Suppressor macrophage (primary cell): ENCODE measurements at places on chromosomes 7 and 10.
A peak's percentile ranks its signal among the peaks of the same experiment; 100 is the strongest.

GRCh38 chr7:131762753-131763152 lies 206.3 kb upstream of the PODXL start:
- no peak for DNase-seq

DNA sequence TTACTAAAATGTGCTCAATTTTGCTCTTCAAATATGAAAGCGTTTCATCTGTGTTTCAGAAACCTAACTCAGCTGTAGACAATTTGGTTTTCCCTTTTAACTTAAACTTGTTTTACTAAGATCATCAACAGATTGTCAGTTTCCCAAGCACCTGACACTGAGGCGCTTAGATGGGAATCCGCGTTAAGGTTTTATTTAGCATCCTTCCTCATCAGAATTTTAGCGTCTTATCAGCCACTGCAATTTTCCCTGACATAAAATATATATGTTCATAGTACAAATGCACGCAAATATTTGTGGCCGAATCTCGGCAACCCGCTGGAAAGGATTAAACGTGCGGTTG lies 1.2 kb downstream of the SGCE start:
- DNase-seq, result no peak

DNA sequence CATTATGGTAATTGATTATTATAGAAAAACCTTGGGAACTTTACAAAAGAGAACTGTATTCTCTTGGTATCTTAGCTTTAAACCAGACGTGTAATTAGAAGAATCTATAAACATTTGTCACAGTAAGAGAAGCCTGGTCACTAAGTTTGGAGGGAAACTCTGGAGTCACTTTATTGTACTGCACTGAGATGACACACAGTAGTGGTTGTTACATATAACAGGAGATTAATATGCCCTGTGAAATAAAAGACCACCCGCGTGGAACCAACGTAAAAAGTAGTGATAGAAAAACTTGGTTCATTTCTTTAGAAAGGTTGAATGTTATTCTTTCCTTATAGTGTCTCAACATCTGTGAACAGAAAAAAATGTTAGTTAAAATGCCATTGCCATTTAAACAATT lies 416.1 kb downstream of the MDFIC start:
- DNase-seq, result no peak

- no peak for DNase-seq
Measured at GRCh38 chr7:54349229-54349628, 192.9 kb upstream of the VSTM2A start.

DNA sequence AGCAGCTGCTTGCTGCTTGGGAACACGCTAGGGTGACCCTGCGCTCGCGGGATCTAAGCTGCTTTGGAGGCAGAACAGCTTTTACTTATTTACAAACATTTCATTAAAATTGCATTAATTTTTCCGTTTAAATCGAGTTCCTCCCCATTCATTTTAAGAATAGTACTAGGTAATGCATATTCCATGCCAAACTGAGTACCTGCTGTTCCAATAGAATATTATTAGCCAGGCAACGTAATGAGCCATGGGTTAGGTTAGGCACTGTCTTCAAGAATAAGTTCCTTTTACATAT lies 860 bp downstream of the EXOC6 start:
- no peak for DNase-seq

DNA sequence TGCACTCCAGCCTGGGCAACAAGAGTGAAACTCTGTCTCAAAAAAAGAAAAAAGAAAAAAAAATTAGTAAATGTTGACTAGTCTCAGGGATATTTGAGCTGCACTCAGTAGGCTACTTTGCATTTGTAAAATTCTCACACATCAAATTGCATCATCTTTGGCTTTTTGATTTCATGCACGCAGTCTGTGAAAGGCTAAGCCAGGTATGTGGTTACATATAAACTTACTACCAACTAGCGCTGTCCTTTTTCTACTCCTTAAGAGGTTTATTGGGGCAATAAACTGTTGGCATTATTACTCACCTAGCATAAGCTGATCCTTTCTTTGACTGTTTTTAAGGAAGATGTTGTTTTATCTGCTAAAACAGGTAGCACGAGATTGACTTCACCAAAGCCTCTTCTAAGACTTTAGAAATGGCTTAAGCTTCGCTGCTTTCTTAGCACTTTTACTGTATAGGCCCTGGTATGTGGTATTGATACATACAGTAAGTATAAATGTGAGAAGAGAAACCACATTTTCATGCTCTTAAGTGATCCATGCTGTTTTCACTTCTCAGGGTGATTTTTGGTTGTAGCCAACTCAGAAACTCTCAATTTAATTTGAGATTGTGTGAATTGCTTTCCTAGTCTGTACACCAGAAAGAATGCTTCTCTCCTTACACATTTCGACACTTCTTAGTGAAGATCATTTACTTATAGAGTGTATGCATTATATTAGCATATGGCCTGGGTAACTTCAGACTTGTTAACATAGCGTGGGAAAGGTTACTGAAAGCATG lies 323.9 kb downstream of the AUTS2 start:
- no peak for DNase-seq

DNA sequence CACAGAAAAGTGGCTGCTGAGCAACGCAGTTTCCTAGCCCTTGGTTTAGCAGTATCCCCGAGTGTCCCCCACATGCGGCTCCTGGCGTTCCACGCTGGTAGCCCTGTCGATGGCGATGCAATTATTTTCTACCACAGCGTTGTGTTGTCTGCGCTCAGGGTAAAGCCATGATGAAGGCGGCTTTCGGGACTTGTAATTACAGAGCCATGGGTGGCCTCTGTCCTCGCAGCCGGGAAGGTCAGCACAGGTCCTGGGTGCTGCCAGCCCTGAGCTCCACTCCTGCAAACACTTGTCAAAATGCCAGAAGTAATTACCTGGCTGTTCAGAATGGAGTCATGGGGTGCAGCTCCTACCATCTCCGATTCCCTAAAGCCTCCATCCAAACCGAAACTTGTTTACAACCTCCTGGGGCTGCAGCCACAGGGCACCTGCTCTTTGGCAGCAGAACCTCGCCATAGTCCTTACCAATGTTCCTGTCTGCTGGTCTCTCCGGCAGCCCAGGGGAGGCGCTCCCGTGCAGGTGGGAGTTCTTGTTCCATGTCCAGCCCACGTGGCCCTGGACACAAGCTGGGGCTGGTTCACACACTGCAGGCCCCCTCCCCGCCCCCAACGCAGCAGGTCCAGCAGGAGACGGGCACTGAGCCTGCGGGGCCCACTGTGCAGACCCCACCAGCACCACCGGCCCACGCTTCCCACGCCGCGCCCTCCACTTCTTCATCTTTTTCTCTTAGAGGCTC lies 512.6 kb downstream of the PTPRN2 start:
- DNase-seq, result no peak

DNA sequence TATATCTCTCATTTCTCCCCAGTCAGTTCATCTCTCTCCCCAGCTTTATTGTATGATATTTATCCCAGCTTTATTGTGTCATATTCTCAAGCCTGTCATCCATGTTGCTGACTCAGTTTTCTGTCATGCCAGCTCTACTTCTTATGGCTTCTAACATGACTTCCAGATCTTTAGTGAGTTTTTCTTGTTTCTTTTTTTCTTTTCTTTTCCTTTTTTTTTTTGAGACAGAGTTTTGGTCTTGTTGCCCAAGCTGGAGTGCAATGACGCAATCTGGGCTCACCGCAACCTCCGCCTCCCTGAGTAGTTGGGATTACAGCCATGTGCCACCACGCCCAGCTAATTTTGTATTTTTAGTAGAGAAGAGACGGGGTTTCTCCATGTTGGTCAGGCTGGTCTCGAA lies 28.7 kb upstream of the CALU start:
- DNase-seq, result peak; percentile 24

DNA sequence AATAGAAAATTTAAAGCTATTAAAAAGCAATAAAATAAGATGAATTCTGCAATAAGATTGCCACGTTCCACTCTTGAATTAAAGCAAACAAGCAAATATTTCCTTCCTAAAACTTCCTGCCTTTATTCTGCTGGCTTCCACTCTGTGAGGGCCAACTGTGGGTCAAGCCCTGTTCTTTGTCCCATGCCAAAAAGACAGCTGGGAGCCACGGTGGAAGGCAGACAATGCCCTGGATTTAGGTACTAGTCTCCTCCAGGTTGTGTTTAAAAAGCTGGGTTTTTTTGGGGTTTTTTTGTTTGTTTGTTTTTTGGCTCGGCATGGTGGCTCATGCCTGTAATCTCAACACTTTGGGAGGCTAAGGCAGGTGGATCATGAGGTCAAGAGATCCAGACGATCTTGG lies 39.1 kb downstream of the LRRTM3 start:
- no peak for DNase-seq

DNA sequence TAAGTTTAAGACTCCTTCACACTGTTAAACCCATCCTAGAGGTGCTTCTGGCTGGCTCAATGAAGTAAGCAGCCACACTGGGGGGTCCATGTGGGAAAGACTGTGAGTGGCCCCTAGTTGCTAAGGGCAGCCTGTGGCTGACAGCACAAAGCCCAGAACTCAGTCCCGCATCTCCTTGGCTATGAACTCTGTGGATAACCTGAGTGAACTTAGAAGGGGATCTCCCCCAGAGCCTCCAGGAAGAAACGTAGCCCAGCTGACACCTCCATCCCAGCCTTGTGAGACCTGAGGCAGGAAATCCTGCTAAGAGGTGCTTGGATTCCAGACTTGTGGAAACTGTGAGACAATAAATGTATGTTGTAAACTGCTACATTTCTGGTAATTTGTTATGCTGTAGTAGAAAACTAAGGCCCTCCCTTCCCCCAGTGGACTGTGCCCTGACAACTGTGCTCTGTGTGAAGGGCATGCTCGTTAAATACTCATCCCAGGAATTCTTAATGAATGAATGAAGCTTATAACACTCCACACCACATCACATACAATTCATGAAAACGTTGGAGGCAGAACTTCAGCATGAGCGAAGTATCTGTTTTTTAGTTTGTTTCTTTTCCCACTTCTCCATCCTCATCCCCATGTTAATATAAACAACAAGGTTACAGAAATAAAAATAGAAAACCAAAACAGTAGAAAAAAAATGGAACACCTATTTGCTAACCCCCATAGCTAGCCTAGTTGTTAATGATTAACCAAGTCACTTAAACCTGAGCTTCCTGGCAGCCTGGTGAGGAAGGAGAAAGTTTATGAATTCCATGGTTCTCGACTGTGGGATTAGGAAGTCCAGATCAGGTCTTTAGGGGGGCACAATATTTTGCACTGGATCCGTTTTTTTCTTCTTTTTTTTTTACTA lies 36.8 kb upstream of the AOAH start:
- no peak for DNase-seq

DNA sequence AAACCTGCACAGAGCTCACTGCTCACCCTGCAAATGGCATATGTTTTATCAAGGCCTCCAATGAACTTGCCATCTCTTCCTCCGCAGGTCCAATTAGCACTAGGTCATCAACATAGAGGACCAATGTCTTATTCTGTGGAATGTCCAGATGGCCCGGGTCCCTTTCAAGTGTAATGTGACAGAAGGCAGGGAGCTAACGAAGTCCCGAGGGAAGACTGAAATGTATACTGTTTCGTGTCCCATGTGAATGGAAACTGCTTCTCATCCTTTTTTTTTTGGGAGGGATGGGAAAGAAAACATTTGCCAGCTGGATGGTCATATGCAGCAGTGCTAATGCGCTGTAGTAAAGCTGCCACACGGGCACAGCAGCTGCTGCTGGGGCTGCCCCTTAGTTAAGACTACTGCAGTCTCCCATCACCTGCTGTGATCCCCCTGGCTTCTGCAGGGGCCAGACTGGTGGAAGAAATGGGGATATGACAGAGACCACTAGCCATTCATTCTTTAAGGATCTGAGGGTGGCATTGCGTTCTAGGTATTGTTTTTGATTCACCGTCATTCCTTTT lies 61.7 kb upstream of the CCNY start:
- no peak for DNase-seq

GRCh38 chr7:156175003-156175402 lies 362.7 kb upstream of the SHH start:
- DNase-seq, result no peak

GRCh38 chr10:126240483-126240882 lies 147.8 kb downstream of the ADAM12 start:
- no peak for DNase-seq

DNA sequence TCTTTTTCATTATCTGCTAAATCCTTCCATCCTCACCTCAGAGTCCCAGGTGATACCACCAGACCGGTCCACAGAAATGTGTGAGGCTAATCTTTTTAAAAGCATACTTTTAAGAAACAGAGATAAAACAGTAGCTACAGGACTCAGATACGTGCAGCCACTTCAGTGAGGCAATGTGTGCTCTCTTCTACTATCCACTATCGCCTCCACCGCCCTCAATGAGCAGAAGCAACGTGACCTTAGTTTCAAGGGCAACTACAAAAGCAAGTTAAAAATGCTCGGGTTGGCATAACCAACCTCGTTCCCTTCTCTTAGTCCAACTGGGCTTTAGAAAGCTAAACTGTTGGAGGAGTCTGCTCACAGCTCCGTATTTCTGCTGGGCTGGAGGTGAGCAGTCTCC lies 4.2 kb downstream of the FGFR2 start:
- no peak for DNase-seq

DNA sequence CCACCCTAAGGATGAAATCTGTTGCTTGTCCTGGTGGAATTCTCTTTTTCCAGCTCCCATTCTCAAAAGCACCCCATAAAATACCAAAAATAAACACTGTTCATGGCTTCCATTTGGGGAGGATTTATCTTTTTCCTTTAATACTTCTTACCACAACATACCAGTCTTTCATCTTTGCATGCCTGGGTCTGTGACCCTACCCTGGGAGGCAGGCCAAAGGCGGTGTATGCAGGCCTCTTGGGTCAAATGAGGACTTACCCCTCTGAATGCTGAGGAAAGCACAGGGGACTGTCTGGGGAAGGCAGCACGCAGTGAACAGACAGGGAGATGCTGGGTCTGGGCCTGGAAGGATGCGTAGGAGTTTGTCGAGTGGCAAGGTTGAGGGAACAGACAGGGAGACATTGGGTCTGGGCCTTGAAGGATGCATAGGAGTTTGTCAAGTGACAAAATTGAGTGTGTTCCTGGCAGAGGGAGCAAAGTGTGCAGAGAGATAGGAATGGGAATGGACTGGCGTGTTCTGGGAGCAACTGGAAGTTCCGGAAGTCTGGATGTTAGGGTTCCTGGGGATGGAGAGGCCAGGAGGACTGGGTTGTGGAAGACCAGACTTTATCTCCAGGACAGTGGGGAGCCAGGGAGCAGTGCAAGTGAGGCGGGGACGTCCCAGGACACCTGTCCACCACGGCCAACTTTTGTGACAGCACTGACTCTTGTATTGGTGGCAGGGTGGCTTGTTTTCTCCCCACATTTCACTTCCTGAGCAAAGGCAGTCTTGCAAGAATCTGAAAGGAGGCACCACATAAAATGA lies 40.8 kb downstream of the MYL10 start:
- DNase-seq, result no peak

GRCh38 chr7:87886875-87887274 lies 10.6 kb downstream of the DBF4 start:
- DNase-seq, result peak; percentile 77
